ENCODE measurements at places on chromosomes 7 and 10. TPM values are rescaled to one million over a fixed set of nuclear protein-coding genes. Genes with fewer than 3 reads are reported as not detected.

CUBN gene
- 2.6 TPM for total RNA-seq

LIPM gene
- not detected for total RNA-seq

C10orf143 gene
- total RNA-seq, result 1.3 TPM

GRCh38 chr10:53601260-53601875 is 828.8 kb upstream of the MBL2 start:
- no peaks in the 10 kb centered on the region for H3K27me3 ChIP-seq
- no peaks in the 10 kb centered on the region for H3K36me3 ChIP-seq
- no peak for DNase-seq
- H3K4me3 ChIP-seq, result no peak overlapping the region

- DNase-seq, result no peak
- no peaks in the 10 kb centered on the region for H3K27me3 ChIP-seq
- peaks cover 9% of the 10 kb centered on the region for H3K36me3 ChIP-seq
- H3K27ac ChIP-seq, result no peak overlapping the region
These were observed 20.9 kb downstream of the PARP12 start for GRCh38 chr7:140041659-140042385.

DNA sequence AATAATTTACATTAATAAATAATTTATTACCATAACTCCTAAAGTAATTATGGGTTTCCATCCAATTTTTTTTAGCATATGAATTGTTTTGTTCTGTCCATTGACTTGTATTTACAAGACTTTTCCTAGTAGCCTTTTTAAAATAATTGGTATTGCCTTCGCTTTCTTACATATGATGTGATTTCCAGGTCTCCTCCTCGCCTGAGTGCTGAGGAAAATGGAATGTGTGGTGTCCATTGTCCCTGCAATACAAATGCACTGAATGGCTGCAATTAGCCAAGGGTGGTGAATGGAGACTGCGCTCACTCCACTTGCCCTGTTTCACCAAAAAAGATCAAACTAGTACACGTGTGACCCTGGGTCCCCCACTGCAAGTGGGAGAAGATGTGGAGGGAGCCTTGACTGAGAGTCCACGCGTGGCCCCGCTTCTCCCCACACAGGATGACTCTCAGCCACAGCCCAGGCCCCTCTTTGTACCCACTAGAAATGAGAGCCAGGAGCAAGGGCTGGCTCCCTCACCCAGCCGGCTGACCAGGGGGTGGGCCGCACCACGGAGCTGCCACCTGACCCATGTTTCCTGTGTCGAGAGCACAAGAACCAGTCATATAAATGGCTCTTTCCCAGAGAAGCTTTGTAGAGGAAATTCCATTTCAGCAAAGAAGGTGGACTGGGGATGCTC is 52.6 kb downstream of the FAM53B start:
- H3K27ac ChIP-seq, result no peak overlapping the region
- H3K36me3 ChIP-seq, result no peaks in the 10 kb centered on the region
- DNase-seq, result no peak
- no peak overlapping the region for H3K4me3 ChIP-seq
- H3K4me1 ChIP-seq, result peaks cover 13% of the 10 kb centered on the region
- no peaks in the 10 kb centered on the region for H3K27me3 ChIP-seq

DNA sequence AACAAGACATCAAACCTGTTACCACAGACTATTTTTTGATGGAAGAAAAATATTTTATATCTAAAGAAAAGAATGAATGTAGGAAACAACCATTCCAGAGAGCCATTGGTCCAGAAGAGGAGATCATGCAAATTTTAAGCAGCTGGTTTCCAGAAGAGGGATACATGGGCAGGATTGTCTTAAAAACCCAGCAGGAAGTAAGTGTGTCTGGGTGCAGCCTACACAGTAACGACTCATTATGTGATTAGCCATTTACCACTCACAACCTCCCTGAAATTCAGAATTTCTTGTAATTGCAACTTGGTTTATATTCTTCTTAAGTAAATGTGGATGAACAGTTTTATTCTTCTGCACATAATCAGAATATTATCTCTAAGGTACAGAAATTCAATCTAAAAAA is 46.2 kb downstream of the NOC3L start:
- no peaks in the 10 kb centered on the region for H3K36me3 ChIP-seq
- peak overlapping the region; percentile 33 for H3K27ac ChIP-seq
- no peak for DNase-seq
- no peaks in the 10 kb centered on the region for H3K27me3 ChIP-seq
- H3K4me1 ChIP-seq, result peaks cover 15% of the 10 kb centered on the region

DNA sequence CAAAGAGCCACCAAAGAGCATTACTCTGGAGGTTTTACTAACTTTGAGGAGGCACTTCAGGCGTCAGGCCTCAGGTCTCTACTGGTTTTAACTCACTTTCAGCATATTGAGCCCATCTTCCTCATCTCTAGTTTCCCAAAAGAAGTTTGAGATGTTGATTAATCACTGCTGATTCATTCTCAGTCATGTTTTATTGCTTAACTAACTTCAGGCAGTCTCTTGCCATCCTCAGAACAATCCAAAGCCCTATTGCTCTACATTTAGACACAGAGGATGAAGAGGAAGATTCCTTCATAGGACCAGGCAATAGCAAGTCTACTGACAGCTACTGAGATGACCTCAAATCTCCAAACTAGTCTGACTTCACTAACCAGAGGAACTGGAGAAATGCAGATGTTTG is 39.1 kb upstream of the BET1 start:
- no peaks in the 10 kb centered on the region for H3K27me3 ChIP-seq
- no peaks in the 10 kb centered on the region for H3K36me3 ChIP-seq
- no peak overlapping the region for H3K4me3 ChIP-seq
- no peak overlapping the region for H3K27ac ChIP-seq
- no peak for DNase-seq
